ENCODE measurements at places on chromosomes 16 and 17.
A peak's percentile ranks its signal among the peaks of the same experiment; 100 is the strongest.

GRCh38 chr17:55625521-55625920 is 97.1 kb downstream of the TMEM100 start:
- no peak for DNase-seq

GRCh38 chr16:70746040-70746707 is 54.8 kb downstream of the VAC14 start:
- DNase-seq: peak; percentile 80

- peak; percentile 52 for DNase-seq
Observed at GRCh38 chr16:29658705-29659104, 4.3 kb upstream of the SPN start.

- no peak for DNase-seq
Observed at GRCh38 chr16:21642861-21643260, 9.5 kb downstream of the IGSF6 start.

GRCh38 chr16:19113577-19114358 is at the start of gene ITPRIPL2:
ITPRIPL2 (plus strand) TSS chr16:19113964; CDS start chr16:19114462, 498 bp downstream.
- DNase-seq: peak; percentile 67

GRCh38 chr17:50346313-50347116 is 589 bp downstream of the XYLT2 start:
- DNase-seq: no peak

Measured in amniotic epithelial cell (primary cell).